A673 (cell line): ENCODE measurements at places on chromosomes 7 and 10. TPM values are rescaled to one million over a fixed set of nuclear protein-coding genes. Genes with fewer than 3 reads are reported as not detected.

GRCh38 chr10:56679578-56679977 is 318.5 kb upstream of the ZWINT start:
- H3K36me3 ChIP-seq, result no peaks in the 10 kb centered on the region
- H3K27ac ChIP-seq, result no peak overlapping the region
- no peaks in the 10 kb centered on the region for H3K4me1 ChIP-seq

DNA sequence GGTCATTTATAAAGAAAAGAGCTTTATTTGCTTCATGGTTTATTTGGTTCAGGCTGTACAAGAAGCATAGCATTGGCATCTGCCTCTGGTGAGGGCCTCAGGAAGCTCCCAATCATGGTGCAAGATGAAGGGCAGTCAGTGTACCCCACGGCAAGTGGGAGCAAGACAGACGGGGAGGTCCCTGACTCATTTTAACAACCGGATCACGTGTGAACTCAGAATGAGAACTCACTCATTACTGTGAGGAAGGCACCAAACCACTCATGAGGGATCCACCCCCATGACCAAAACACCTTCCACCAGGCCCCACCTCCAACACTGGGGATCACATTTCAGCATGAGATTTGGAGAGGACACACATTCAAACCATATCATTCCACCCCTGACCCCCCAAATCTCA is 15.7 kb upstream of the CRYGN start:
- no peak overlapping the region for H3K4me3 ChIP-seq
- no peaks in the 10 kb centered on the region for H3K36me3 ChIP-seq
- no peaks in the 10 kb centered on the region for H3K4me1 ChIP-seq
- no peak for DNase-seq
- no peaks in the 10 kb centered on the region for H3K27me3 ChIP-seq
- no peak overlapping the region for H3K27ac ChIP-seq

DNA sequence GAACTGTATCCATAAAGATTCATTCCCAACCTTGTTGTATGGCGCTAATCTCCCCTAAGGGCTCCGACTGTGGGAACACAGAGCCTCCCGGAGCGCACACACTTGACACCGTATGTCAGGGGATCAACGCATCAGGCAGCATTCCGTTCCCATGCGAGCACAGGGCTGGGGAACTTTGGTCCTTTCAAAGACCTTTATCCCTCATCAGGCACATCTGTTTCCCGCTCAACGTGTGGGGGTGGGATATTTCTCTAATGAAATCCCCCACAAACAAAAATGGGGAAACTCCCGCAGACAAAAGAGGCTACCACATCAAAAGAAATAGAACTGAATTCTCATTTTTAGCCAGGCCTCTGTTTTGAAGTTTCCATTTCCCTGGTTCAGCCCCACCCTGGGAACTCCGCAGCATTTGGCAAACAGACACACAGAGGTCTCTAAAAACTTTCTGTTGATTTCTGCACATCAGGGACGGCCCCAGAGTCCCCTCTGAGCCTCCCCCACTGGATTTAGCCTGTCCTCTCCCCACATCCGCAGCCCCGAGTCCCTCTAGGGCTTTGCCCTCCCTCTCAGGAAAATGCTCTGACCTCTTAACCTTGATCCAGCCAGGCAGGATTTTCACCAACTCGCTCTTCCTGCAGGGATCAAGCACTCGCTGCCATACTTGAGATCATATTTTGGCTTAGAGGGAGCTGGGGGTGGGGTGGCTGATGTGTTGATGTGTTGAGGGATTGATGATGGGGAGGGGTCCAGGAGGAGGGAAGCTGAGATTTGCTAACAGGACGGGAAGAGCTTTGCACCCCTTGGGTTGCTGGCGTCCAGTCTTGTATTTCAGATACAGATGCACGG is 6.6 kb downstream of the CPA5 start:
- no peak overlapping the region for H3K27ac ChIP-seq
- H3K36me3 ChIP-seq, result no peaks in the 10 kb centered on the region
- peaks cover 10% of the 10 kb centered on the region for H3K4me1 ChIP-seq
- no peaks in the 10 kb centered on the region for H3K27me3 ChIP-seq

GRCh38 chr7:142371586-142372377 is 113.9 kb upstream of the PRSS58 start:
- H3K36me3 ChIP-seq, result no peaks in the 10 kb centered on the region
- H3K27me3 ChIP-seq, result no peaks in the 10 kb centered on the region
- H3K27ac ChIP-seq, result no peak overlapping the region
- H3K4me1 ChIP-seq, result no peaks in the 10 kb centered on the region
- no peak for DNase-seq

Gene TRIM74
- total RNA-seq, result 0.31 TPM in 1 of 2 replicates, not detected in the other

DNA sequence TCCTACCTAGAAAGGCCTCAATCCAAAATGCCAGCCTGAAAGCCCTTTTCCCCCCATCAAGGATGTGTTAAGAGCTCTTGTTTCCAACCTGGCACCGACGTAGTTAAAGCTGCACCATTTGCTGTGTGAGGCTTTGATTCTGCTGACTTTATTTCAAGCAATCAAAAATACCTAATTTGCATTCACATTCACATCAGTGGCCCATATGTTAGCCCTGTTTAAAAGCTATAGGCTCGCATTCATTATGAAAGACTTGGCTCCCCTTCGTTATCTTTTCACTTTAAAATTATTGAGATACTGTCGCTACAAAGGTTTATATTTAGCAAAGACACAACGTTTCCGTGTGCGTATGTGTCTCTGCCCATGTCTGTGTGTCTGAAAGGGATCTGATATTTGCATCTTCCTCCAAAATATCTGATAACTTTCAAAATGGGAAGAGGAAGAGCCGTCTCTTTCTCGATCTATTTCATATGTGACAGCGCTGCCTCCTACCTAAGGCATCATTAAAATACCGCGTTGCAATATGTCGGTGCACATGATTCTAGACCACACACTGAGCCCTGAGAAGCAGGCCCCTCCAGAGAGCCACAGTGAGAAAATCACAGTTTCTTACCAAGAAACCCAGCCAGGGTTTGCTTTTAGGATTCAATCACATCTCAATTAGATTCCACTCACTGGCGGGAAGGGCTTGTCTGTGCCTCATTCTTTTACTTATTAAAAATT is 57.1 kb upstream of the ITPRID1 start:
- H3K4me3 ChIP-seq, result no peak overlapping the region
- DNase-seq, result no peak
- no peaks in the 10 kb centered on the region for H3K36me3 ChIP-seq
- H3K27me3 ChIP-seq, result no peaks in the 10 kb centered on the region
